ENCODE measurements at places on chromosomes 1 and 21. TPM values are rescaled to one million over a fixed set of nuclear protein-coding genes. Genes with fewer than 3 reads are reported as not detected.

ASAP3 gene
- 125 TPM for total RNA-seq

TMCO4 gene
- total RNA-seq = 5.7 TPM

DMRTB1 gene
- not detected for total RNA-seq

THBS3 gene
- 40.3 TPM for total RNA-seq

RNU1-1 gene
- total RNA-seq = under 0.01 TPM

AMPD1 gene
- not detected for total RNA-seq

CIART gene
- total RNA-seq = 0.64 TPM

FCGR2B gene
- total RNA-seq = 14.5 TPM

DNA sequence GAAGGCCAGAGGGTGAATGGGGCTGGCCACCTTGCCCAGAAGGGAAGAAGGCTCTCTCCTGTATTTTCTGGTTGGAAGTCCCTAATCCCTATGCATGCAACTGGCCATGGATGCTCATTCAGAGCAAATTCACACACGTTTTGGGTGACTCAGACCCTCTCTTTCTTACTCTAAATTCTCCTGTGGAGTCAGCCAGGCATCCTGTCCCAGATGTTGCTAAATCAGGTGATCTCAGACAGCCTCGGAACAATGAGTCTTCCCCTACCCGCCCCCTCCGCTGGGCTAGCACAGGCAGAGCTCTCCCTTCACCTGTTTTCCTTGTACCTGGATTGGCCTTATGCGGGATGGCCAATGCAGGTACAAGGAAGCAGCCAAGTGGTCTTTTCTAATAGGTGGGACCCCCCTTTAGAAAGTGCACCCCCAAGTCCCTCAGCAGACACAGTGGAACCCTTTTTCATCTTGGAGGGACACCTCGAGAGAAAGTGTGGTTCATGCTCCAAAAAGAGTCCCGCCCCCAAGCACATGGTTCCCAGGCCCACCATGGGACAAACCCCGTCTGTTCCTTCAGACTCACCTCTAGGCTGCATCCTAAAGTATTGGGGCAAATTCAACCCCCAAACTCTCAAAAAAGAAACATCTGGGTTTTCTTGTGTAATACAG, 8.6 kb downstream of the S100A6 start:
- no peaks in the 10 kb centered on the region for H3K36me3 ChIP-seq
- H3K4me3 ChIP-seq = no peak overlapping the region
- DNase-seq = no peak
- H3K4me1 ChIP-seq = no peaks in the 10 kb centered on the region

DNA sequence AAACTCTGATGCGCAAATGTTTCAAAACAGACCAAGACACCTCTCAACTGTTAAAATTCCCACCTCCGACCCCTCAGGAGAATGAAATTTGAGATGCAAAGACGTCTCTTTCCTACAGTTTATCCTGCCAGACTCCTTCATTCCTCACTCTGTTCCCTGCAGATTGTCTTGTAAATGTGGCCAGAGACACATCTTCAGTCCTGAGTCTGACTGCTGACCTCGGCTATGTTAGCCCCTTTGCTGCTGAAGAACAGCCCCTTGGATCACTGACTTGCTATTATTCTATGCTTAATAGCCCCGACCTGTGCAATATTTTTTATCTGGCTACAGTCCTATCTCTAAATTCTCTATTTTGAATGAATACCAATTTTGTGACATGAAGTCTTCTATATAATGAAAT, 16.6 kb upstream of the ESRRG start:
- H3K4me3 ChIP-seq = no peak overlapping the region
- DNase-seq = no peak
- H3K36me3 ChIP-seq = no peaks in the 10 kb centered on the region
- H3K4me1 ChIP-seq = no peaks in the 10 kb centered on the region

DNA sequence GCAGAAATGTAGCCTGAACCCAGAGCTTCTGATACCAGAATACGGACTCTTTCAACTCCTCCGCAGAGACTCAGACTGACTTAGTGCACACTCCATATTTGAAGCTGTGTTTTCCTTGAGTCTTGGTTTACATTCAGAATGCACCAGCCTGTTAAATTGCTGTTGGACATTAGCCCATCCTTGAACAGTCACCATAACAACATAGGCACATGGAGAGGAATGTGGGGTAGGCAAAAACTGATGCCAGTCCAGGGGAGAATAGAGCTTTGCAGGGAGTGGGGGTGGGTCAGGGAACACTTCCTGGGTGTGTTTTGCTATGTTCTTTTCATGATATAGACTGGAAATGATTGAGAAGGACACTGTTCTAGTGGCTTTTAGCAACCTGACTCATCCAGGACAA, 76.3 kb upstream of the CACNA1E start:
- DNase-seq = no peak
- no peaks in the 10 kb centered on the region for H3K36me3 ChIP-seq
- no peaks in the 10 kb centered on the region for H3K4me1 ChIP-seq
- H3K27me3 ChIP-seq = no peaks in the 10 kb centered on the region
- no peak overlapping the region for H3K27ac ChIP-seq
- H3K4me3 ChIP-seq = no peak overlapping the region

GRCh38 chr1:87478231-87478630, 149.6 kb downstream of the LMO4 start:
- no peaks in the 10 kb centered on the region for H3K36me3 ChIP-seq
- H3K27me3 ChIP-seq = no peaks in the 10 kb centered on the region
- no peak overlapping the region for H3K4me3 ChIP-seq
- no peaks in the 10 kb centered on the region for H3K4me1 ChIP-seq
- H3K27ac ChIP-seq = no peak overlapping the region

DNA sequence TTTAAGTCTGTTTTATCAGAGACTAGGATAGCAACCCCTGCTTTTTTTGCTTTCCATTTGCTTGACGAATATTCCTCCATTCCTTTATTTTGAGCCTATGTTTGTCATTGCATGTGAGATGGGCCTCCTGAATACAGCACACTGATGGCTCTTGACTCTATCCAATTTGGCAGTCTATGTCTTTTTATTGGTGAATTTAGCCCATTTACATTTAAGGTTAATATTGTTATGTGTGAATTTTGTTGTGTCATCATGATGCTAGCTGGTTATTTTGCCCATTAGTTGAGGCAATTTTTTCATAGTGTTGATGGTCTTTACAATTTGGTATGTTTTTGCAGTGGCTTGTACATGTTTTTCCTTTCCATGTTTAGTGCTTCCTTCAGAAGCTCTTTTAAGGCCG, 50.7 kb upstream of the PDE4B start:
- H3K4me1 ChIP-seq = no peaks in the 10 kb centered on the region
- DNase-seq = no peak
- no peak overlapping the region for H3K27ac ChIP-seq
- H3K4me3 ChIP-seq = no peak overlapping the region

GRCh38 chr1:108852221-108852975, 4.5 kb downstream of the AKNAD1 start:
- DNase-seq = no peak
- H3K36me3 ChIP-seq = no peaks in the 10 kb centered on the region
- no peaks in the 10 kb centered on the region for H3K4me1 ChIP-seq
- H3K27me3 ChIP-seq = no peaks in the 10 kb centered on the region

GRCh38 chr1:117740496-117740895, 134.6 kb downstream of the TENT5C start:
- no peak overlapping the region for H3K4me3 ChIP-seq
- no peaks in the 10 kb centered on the region for H3K27me3 ChIP-seq
- no peaks in the 10 kb centered on the region for H3K36me3 ChIP-seq
- DNase-seq = no peak
- no peaks in the 10 kb centered on the region for H3K4me1 ChIP-seq
- no peak overlapping the region for H3K27ac ChIP-seq

DNA sequence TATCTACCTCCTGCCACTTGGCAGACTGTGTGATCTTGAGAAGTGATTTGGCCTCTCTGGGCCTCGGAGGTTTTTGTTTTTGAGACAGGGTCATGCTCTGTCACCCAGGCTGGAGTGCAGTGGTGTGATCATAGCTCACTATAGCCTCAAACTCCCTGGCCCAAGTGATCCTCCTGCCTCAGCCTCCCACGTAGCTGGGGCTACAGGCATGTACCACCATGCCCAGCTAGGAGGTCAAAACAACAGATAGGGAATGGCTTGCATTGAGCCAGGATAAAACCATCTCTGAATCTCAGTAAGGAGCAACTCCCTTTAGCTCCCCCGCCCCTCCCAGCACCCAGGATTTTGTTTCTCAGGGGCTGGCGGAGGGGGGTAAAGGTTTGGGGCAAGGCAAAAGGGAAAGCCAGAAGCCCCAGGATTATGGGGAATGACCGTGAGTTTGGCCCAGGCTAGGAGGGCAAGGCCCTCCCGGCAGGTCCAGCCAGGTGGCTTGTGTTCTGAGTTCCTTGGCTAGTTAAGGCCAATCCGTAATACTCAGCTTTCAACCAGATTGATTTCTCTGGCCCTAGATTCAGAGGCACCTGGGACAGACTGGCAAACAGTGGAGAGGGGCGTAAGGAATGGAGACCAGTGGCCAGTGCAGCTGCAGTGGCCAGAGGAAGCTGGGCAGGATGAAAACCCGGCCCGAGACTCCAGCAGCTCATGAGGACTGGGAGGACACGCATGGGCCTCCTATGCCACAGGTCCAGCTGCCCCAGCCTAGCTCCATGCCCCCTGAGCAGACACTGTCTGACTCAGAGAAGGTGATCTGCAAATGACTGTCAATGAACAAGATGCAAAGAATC, 130.1 kb downstream of the DMRTB1 start:
- no peak overlapping the region for H3K27ac ChIP-seq
- no peaks in the 10 kb centered on the region for H3K36me3 ChIP-seq
- H3K4me1 ChIP-seq = no peaks in the 10 kb centered on the region
- no peaks in the 10 kb centered on the region for H3K27me3 ChIP-seq

GRCh38 chr1:193309936-193310475, 123.6 kb upstream of the B3GALT2 start:
- no peak overlapping the region for H3K4me3 ChIP-seq
- no peaks in the 10 kb centered on the region for H3K4me1 ChIP-seq
- H3K36me3 ChIP-seq = no peaks in the 10 kb centered on the region
- H3K27me3 ChIP-seq = no peaks in the 10 kb centered on the region
- no peak for DNase-seq

DNA sequence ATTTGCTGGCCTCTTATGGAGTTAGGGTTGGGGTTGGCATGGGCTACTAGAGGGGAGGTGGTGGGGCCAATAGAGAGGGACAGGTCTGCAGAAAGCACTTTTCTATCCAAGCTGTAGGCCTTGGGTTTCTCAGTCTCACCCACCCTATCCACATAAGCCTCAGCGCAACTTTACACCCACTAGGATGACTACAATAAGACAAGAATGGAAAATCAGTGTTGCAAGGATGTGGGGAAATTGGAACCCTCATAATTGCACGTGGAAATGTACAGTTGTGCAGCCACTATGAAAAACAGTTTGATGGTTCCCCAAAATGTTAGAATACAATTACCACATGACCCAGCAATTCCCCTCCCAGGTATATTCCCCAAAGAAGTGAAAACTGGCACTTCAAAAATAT, 14.0 kb upstream of the GSTM4 start:
- no peaks in the 10 kb centered on the region for H3K4me1 ChIP-seq
- H3K27me3 ChIP-seq = no peaks in the 10 kb centered on the region
- H3K4me3 ChIP-seq = no peak overlapping the region
- no peak overlapping the region for H3K27ac ChIP-seq
